Hematopoietic multipotent progenitor cell treated with erythropoietin and hydrocortisone succinate and interleukin-3 and kit ligand, for 8 days (in vitro differentiated cells): ENCODE measurements at places on chromosomes 7 and 10.

GRCh38 chr7:118477036-118477435 lies 252.5 kb downstream of the ANKRD7 start:
- DNase-seq = no peak

GRCh38 chr7:30173058-30173897 lies 38.5 kb downstream of the MTURN start:
- DNase-seq = no peak

DNA sequence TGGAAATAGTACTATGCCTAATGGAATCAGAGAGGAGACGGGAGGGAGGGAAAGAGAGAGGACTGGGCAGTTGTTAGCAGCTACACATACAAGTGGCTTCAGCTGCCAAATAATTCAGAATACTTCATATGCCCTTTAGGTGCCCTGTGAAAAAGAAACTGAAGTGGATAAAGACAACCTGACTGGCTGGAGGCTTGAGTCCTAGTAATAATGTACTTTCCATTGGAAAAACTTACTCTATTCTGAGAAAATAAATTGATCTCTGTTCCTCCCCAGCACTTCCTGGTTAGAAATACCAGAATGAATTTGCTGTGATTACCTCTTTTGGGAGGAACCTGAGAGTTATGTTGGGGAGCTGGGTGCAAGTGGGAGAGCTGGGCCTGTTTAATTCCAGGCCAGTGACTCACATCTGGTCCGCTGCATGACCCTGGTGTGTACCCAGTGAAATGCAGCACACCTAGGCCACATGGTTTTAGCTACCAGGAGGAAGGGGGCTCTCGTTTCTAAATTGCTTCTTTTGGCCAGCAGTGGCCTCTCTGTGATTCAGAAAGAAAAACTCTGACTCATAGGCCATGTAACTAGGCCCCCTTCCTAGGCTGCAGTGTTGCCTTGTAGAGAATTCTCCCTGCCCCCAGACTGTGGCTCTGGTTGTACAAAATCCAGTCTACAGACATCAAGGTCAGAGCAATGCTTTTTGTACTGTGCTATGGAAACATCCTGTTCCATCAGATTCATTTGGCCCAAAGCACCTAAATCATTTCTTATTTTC lies 6.5 kb downstream of the AGFG2 start:
- DNase-seq = no peak

DNA sequence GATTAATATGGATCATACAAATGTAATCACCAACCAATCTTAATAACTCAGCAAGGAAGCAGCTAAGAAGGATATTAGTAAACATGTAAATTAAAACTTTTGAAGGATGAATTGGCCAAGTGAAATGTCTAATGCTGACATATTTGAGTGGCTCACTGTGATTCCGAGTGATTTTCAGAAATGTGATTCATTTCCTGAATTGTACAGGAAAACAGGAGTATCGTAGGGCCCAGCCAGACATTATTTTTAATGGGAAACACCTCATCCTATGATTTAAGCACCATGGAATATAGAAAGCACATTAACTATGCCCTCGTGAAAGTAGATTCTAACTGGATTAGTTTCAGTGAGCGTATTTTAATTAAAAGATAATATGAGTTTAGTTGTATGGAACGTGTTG lies 82.3 kb downstream of the LHFPL3 start:
- DNase-seq = no peak

- peak; percentile 38 for DNase-seq
Observed at GRCh38 chr7:28481091-28481926, 69.0 kb downstream of the CREB5 start.

DNA sequence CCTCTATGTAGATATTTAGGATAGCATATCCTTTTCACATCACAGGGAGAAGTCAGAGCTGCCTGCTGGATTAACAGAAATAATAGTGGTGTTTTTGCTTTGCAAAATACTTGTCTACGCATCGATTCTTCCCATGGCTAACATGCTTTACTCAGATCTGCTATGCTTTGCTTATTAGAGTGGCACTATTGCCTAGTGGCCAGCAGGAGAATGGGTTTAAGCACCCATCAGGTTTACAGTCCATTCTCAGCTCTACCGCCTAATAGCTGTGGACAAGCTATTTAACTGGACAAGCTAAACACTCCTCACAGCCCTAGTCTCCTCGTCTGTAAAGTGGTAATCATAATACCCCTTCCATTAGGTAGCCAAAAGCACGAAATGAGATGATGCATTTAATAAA lies 218.2 kb upstream of the CCDC6 start:
- no peak for DNase-seq
